ENCODE measurements at places on chromosomes 16 and 17.

- DNase-seq = no peak
Measured at GRCh38 chr16:28218109-28218508, 6.3 kb upstream of the XPO6 start.

DNA sequence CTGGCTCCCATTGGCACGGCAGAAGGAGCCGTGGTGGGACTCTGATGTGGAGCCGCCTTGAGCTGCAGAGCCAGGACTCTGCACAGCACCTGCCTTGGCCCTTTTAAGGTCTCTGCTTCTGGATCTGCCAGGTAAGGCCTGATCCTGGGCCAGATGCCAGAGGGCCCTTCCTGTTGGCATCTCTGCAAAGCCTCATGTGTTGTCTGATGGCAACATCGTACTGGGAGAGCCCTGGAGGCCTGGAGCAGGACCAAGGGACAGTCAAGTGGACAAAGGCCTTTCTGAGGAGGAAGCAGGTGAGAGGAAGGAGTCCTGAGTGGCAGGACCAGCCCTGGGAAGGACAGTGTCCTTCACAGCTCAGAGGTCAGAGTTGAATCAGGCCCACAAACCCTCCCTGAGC, 26.1 kb downstream of the SOCS1 start:
- no peak for DNase-seq

DNA sequence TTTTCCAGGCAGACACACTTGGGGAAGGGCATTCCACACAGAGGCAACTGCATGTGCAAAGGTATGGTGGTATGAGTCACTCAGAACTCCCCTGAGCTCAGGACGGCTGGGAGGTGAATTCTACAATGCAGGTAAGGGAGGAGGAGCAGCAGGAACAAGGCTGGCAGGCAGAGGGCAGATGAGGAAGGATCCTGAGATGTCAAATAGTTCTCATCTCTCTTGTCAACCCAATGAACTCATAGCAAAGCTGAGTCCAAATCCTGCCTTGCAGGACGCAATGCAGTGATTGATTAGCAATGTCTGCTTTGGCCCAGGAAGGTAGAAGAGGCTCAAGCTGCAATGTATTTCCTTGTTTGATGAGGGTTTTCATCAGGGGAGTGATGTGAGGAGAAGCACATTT, 243.5 kb downstream of the XYLT1 start:
- DNase-seq = no peak

GRCh38 chr17:57861000-57861789, 11.4 kb upstream of the MRPS23 start:
- peak; percentile 67 for DNase-seq

GRCh38 chr17:51197754-51198153, 31.5 kb downstream of the NME2 start:
- DNase-seq = no peak

DNA sequence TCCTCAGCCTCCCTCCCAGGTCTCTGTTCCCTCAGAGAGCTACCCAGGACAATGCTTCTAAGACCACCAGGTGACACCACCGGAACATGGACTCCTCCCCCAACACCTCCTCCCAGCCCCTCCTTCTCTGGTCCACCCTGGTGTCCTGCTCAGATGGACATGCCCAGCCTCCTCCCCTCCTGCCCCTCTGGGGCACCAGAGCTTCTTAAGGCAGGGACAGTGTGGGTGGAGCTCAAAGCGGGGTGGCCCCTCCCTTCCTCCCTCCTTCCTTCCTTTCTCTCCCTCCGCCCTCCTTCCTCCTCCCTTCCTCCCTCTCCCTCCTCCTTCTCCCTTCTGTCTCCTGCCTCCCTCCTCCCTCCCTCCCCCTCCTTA, 22.7 kb downstream of the TRPV3 start:
- DNase-seq = peak; percentile 40

DNA sequence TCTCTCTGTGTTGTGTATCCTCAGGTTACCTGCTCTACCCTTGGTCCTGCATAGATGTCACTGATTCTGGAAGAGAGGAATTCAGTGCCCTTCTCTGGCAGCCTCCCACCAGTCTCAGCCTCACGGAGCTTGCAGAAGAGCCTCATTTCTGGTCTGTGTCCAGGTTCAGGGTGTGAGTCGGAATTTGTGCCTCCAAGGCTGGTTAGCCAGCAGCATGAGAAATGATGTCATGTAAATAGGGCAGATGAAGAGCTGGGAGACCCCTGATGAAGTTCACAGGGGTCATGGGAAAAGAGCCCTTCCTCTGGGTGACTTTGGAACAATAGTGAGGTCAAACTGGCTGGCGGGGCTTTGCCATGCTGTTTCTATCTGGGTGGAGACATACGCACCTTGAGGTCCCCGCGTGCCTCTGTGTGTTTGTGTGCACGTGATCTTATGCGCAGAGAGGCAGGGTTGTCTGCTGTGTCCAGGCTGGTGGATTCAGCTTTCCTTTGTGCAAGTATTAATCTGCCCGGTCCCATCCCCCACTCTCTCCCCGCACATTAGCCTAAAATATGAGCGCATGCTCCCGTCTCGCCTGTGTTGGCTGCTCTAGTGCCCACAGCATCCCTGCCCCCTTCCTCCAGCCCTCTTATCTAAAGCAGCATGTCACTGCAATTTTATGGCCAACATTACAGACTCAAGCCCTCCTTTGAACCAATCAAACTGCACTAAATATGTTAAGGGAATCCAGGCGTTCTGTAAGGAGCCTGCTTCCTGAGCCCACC, 256.3 kb upstream of the ZFHX3 start:
- DNase-seq = peak; percentile 81

GRCh38 chr17:41510251-41511065, 5.0 kb upstream of the KRT13 start:
- DNase-seq = no peak

DNA sequence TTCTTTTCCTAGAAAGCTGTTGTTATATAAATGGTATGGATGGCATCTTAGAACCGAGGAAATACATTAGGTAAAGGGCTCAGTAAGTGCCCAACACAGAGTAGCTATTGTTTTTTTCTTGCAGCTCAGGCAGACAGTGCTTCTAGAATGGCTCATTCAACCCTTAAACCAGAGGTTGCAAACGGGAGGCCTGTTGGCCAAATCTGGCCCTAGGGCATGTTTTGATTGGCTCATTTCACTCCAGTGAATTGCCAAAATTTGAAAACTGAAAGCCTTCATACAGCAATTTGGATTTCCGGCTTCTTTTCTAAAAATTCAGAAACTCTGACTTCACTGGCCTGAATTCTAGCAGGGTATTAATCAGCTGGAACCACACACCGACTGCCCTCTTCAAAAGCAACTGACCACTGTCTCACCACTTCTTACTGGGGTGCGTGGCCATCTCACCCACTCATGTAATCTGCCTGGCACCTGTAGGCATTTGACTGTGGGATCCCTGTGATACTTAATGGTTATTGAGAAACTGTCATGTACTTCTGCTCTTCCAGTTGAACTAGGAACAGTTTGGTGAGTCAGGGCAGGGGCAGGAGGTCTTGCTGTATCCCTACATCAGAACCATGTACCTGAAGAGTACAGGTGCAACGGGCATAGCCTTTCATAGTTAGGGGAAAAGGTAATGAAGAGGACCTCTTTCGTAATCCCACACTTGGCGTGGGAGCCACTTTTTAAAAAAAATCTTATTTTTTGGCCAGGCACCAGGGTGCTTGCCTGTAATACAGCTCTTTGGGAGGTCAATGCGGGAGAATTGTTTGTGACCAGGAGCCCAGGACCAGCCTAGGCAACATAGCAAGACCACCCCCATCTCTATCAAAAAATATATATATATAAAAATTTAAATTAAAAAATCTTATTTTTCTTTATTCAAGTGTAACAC, 53.6 kb upstream of the SCNN1B start:
- no peak for DNase-seq

DNA sequence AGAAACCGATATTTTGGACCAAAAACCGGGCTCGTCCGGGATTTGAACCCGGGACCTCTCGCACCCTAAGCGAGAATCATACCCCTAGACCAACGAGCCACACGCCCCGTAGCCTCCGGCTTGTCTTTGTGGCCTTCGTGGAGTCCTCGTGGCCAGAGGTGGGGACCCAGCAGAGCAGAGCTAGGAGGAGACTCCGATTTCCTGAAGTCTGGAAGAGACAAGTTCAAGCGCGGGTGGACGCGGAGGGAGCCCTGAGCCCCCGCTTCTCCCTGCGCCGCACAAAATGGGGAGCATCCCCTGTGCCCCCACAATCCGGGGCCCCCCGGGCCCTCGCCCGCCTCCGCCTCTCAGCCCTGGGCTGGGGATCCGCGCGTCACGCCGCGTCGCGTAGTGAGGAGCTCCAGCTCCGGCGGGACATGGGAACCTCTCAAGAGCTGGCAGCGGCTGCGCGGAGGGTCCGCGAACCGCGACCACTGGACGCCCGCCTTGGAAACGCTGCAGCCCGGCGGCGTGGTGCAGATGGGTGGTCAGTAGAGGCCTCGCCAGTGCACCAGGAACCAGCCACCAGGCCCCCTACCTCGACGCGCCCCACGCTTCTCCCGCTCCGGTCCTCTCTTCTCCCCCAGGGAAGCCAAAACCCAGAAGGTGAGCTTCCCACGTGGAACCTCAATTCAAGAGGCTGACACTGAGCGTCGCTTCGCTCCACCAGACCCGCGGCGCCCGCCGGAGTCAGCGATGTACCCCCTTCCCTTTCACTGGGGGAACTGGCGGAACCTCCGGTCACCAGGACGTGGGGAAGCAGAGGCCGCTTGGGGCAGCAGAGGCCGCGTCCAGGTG, 5.2 kb upstream of the OR1F1 start:
- DNase-seq = peak; percentile 80

DNA sequence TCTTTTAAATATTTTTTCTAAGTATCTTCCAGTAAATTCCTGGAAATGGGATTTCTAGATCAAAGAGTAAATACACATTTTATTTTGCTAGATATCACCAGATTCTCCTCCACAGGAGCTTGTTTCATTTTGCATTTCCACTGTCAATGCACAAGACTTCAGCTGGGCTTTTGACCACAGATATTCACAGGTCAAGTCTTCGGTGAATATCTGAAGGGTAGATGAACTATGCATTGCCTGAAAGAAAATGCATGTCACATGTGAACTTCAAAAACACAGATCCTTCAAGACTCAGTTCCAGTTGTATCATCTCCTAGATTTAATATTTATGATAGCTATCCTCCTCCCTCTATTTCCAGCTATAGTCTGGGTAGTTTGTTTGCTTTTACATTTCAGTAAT, 963.6 kb upstream of the GOT2 start:
- no peak for DNase-seq

- no peak for DNase-seq
Measured at GRCh38 chr17:28811651-28812090, 30.9 kb downstream of the FAM222B start.

- no peak for DNase-seq
Measured at GRCh38 chr16:2284001-2284770, 16.3 kb upstream of the RNPS1 start.

DNA sequence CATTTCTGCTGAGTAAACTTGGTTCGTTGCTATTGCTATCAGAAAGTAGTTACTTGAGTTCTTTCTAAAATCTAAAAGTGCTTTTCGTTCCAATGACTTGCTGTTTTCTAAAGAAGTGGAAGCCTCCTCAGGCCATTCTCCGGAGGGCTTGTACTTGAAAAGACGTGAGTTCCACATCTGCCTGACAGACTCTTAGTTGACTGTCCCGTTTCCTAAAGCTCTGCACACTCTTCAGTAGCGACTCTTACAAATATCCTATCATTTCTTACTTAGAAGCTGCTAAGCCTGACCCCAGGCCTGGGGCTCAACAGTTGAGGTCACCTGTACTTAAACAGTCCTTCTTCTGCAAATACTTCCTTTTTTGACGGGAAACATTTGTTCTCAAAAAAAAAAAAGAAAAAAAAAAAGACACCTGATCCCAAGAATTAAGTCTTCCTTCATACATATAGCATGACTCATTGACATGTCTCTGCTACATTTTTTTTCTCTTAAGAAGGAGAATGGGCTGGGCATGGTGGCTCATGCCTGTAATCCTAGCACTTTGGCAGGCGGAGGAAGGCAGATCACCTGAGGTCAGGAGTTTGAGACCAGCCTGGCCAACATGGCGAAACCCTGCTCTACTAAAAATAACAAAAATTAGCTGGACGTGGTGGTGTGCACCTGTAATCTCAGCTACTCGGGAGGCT, 61.5 kb downstream of the DHRS7C start:
- DNase-seq = no peak

- DNase-seq = no peak
Measured at GRCh38 chr17:69828087-69828486, 246.9 kb upstream of the KCNJ16 start.

DNA sequence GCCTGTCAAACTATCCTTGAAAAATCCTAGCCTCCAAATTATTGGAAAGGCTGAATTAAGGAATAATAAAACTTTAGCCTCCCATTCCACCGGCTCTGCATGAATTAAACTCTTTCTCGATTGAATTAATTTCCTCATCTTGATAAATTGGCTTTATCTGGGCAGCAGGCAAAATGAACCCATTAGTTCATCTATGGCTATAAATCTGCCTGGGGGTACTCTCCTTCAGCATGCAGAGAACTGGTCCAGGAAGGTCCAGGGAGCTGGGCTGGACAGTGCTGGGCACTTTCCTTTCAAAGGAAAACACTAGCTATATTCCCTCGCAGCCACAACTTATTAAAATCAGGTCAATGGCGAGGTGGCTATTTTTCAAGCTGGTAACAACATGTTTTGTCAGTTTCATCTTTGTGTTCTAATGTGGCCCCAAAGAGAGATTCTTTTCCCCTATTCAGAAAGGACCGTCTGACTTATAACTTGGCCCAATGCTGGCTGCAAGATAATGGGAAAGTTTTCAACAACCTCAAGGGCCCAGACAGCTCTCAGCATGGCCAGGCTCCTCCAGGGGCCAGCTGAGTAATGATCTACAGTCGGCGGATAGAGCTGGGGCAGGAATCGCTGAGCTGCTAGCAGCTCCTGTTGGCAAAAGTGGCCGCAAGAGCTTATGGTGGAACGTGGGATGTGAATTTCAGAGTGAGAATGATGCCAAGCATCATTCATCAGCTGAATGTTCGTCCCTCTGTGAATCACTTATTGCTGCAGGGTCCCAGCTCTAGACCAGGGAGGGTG, 326.9 kb downstream of the SLC39A11 start:
- DNase-seq = no peak

DNA sequence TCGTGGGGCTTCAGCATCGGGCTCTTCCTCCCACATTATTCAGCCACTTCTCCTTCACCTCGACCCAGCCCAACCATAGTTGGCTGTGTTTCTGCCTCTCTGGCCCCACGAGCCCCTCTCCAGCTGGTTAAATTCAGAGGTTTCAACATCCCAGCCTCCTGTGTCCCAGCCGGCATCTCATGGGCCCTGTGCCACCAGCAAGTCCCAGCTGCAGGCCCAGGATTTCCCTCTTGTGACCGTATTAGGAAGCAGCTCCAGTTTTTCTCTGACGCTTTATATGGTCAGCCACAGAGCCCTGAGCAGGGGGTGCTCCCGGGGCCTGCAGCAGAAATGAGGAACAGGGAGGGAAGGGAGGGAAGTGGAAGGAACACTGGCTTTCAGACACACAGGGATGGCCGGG, 27.4 kb downstream of the MYH11 start:
- DNase-seq = no peak

GRCh38 chr16:83969771-83970429, 1.9 kb downstream of the NECAB2 start:
- no peak for DNase-seq

DNA sequence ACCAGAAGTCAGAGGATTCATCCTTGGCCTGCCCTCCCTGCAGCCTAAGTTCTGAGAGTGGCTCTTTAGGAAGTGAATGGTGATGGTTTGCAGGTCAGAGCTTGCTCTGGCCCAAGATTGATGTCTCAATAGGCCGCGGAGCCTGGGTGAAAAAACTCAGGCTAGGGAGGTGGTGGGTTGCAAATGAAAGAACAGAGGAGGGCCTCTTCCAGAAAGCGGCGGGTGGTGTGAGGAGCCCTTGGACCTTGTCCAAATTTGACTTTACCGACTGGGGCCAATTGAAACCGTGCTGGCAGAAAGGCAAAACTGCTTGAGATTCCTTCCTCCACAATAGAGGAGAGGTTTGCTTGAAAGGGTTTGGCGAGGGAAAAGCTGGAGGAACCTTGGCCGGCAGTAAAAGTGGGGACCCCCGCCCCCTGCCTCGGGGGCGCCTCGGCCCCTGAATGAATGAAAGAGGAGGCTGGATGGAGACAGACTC, 331.3 kb downstream of the SEC14L1 start:
- peak; percentile 46 for DNase-seq
